ENCODE measurements at places on chromosomes 7 and 10. TPM values are rescaled to one million over a fixed set of nuclear protein-coding genes. Genes with fewer than 3 reads are reported as not detected.

GRCh38 chr10:43122096-43122495, 16.1 kb upstream of the CSGALNACT2 start:
- no peak for DNase-seq

ENKUR gene
- total RNA-seq: not detected

GRCh38 chr7:132751244-132751647, 175.0 kb upstream of the PLXNA4 start:
- peak; percentile 50 for DNase-seq

GRCh38 chr10:6416892-6417512, 163.1 kb downstream of the PRKCQ start:
- DNase-seq: peak; percentile 94

- DNase-seq: no peak
These were observed 281.4 kb upstream of the TAC1 start for GRCh38 chr7:97450516-97450915.

TRIM56 gene
- total RNA-seq: 12.9 TPM

ATOH7 gene
- 1.8 TPM for total RNA-seq

ITPRID1 gene
- total RNA-seq: 0.45 TPM

NACAD gene
- 11.2 TPM for total RNA-seq

GRCh38 chr10:48671914-48672595, 12.6 kb upstream of the WDFY4 start:
- no peak for DNase-seq

GRCh38 chr7:768881-769504, 41.9 kb upstream of the PRKAR1B start:
- DNase-seq: peak; percentile 77

GRCh38 chr7:20442951-20443350, 112.3 kb downstream of the ITGB8 start:
- no peak for DNase-seq

GRCh38 chr7:67438198-67438882, 441.7 kb downstream of the TYW1 start:
- DNase-seq: no peak

DNA sequence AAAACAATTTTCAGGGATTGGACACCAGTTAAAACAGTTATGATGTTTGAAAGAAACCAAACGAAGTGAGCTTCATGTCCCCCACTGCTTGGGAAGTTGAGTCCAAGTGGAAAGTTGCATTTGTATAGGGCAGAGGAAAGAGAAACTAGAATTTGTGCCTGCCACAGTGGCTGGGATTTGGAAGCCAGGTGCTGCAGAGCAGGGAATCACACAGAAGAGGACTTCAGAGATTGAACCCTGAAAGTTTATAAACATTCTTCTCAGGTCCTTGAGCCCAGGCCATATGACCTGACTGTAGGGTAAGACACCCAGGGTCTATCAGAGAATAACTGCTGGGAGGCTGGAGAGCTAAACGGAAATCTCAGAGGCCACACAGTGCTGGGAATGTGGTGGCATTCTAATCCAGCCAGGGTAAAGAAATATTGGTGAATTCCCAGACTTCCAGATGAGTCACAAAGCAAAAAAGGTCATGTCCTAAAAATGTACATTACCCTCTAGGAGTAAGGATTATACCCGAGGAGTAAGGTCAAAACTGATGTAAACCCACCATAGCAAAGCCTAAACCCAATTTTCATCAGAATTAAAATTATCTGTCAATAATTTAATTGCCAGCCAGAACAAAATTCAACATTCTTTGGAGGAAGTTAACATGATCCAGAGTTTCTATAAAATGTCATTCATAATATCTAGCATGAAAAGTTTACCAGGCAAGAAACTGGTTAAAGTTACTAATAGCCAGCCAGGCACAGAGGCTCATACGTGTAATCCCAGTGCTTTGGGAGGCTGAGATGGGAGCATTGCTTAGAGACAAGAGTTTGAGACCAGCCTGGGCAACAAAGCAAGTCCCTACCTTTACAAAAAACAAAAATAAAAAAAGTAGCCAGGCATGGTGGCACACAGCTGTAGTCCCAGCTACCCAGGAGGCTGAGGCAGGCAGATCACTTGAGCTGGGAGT, 31.2 kb downstream of the TOMM7 start:
- DNase-seq: no peak

C10orf62 gene
- not detected for total RNA-seq

ZNF655 gene
- 55.8 TPM for total RNA-seq

Measured in GM23338 (cell line).